ENCODE measurements at places on chromosomes 1 and 21. TPM values are rescaled to one million over a fixed set of nuclear protein-coding genes. Genes with fewer than 3 reads are reported as not detected.

- DNase-seq = peak; percentile 83
Measured at GRCh38 chr1:10065344-10065685, 32.6 kb downstream of the UBE4B start.

Gene PTBP2
- 5.9 TPM for total RNA-seq

DNA sequence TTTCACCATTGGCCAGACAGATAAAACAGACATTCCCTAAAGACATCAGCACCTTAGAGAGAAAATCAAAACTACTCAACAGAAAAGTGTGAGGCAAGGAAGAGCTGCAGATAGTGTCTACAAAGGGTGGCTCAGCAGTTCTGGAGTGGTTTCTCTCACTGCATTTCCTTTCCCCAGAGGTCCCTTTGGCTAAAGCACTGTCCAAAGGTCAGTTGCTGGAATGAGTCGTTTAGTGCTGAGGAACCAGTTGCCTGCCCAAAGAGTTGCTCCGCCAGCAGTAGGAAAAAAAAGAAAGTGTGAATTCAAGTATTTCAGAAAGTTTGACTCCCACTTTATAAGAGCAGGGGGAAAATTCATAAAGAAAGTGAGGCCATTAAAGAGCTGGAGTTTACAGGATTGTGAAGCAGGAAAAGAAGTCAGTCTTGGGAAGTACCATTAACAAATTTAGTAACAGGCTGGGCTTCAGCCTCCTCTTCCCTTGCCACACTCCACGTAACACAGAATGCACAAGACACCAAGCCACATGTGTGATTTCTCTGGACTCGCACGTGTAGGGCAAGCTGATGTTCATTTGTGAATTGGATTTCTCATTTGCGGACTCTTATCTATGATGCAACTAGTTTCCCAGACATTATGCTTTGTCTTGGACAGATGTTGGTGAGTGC lies 122.2 kb downstream of the RUNX1 start:
- no peak for DNase-seq

GRCh38 chr1:53869454-53870117 lies 20.0 kb downstream of the YIPF1 start:
- no peak for DNase-seq

DNA sequence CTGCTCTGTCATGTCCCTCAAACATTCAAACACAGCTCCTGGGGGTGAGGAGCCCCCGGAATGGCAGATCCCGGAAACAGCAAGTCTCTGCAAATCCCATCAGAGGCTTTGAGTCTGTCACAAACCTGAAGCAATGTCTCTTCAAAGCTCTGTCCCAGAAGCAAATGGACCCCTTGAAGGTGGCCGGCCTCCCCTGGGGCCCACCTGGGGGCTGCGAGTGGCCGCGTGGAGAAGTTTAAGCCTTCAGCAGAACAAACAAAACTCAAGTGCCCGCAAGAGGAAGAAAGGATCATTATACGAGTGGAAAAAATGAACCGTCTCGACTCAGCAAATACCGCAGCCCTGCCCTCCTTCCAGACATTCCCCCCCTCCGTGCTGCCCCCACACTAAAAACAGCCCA lies 53.3 kb downstream of the PRDM16 start:
- no peak for DNase-seq

DNA sequence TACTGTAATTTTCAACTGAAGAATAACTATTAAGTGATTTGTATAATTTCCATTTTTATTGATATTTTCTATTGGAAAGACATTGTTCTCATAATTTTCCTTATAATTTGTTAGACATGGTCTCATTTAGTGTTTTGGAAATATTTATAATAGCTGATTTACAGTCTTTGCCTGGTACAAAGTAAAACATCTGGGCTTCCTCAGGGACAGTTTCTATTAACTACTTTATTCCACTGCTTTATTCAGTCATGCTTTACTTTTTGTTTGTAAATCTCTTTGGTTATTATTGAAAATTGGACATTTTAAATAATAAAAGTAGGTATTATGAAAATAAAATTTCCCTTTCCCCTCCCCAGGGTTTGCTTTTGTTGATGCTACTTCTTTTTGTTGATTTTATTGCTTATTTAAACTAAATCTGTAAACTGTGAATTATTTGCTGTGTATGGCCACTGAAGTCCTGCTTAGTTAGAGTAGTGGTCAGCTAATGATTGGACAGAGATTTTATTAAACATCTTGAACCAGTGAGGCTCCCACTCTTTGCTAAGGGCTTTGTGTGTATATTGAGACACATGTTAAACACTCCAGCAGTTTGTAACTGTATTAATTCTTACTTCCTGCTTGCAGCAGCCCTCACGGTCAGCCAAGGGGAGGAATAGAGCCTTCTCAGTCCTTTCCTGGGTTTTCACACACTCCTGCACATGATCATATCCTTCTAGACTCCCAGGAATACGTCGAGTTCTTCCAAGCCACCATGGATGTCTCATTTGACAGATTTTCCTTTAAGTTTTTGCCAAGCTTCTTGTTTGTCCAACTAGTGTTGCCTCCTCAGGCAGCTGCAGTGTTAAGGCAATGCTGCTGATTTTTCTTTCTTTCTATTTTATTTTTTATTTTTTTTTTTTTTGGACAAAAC lies 994.6 kb upstream of the PRMT6 start:
- DNase-seq = no peak

Gene CACYBP
- total RNA-seq = 27.8 TPM

Gene TGFB2
- total RNA-seq = 0.20 TPM

Gene GCSAML
- total RNA-seq = not detected

GRCh38 chr1:246677842-246678241 lies 46.4 kb upstream of the SCCPDH start:
- no peak for DNase-seq

GRCh38 chr1:17577907-17578297 lies 38.4 kb downstream of the ARHGEF10L start:
- no peak for DNase-seq

GRCh38 chr1:234292011-234292410 lies 81.2 kb upstream of the COA6 start:
- DNase-seq = no peak

Gene C8A
- total RNA-seq = 302 TPM

Gene KIF14
- 0.10 TPM for total RNA-seq

DNA sequence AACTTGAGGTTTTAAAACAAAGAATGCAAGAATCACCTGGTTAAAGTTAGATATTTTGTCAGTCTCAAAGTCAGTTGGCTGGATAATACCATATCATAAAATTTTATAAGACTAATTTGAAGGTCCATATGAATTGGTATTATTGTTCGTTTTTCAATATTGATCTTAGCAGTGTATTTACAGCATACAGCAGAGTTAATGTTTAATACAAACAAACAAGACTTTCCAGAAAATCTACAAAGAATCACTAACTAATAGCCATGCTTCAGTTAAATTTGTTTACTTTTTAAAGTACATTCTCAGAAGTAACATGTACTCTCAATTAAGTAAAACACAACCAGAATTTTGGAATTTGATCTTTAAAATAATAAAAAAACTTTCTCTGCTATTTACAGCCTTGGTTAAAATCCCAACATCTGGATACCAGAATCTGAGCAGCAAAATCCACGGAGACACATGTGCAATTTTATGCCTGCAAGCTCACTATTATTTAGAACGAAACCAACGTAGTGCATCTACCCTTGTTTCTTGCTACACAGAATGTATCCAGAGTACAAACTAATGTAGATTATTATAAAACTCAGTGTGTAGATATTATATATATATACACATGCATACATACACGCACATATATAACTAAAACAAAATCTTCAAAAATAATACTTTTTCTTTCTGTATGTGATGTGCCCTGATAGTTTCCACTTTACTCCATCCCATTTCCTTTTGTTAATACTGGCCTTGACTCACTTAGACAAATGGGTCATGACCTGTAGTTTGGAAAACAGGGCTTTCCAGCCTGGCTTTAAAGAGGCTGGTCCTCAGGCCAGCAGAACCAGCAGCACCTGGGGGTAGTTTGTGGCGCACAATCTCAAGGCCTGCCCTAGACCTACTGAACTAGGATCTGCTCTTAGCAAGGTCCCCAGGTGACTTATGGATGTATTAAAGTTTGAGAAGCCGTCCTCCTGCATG lies 63.6 kb upstream of the ERG start:
- no peak for DNase-seq

DNA sequence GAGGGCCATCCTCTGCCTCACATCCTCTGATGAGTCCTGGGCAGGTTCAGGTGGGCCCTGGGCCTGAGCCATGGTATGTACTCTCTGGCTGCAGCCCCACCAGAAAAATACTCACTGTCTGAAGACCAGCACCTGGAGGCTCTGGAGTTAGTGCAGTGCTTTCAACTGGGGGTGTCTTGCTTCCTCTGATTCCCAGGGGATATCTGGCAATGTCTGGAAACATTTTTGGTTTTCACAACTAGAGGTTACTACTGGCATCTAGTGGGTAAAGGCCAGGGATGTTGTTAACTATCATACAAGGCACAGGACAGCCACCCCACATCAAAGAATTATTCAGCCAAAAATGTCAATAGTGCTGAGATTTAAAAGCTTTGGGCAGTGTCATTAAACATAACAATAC lies 152.7 kb downstream of the HIVEP3 start:
- no peak for DNase-seq

Gene APCS
- 1,727 TPM for total RNA-seq

DNA sequence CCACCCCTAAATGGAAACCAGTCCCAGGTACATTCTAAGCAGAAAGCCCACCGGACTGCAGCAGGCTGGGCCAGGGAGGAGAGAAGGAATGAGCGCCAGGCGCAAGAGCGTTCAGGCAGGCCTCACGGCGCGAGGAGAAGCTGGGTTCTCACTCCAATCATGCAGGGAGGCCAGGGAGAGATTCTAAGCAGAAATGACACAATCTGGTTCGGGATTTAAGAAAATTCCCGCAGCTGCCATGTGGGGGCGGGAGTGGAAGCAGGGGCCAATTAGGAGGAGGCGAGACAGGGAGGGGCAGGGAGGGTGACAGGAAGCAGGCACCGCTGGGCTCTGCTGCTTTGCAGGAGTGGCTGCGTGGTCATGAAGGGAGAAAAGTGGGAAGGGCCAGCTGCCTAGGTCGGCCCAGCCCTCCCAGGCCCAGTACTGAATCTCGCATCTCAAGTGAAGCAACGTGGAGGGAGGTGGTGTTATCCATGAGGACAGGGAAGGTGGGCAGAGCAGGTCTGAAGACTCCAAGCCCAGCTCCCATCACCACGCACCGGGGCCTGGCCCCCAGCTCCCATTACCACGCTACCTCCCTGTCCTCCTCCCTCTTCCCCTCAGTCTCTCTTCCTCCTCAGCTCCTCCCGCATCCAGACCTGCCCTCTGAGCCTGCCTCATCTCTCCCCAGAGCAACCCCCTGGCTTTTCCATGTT lies 11.8 kb downstream of the NPHP4 start:
- DNase-seq = no peak

Gene TMEM240
- 0.98 TPM for total RNA-seq

Gene CRNN
- total RNA-seq = not detected

Gene SPRR3
- not detected for total RNA-seq

DNA sequence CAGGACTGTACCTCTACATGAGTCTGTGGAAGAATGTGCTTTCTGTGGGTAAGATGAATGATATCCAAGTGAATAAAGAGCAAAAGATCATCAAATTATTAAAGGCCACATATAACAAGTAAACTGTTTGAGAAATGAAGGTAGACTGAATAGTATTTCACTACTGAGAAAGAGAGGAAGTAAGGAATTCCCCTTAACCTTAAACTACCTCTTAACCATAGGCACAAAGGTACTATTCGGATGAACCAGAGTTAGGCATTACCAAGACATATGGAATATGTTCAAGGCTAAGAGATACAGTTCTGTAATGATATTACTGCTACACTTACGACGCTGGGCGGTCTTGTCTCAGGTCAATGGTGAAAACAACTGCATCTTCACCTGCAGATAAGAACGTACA lies 25.5 kb downstream of the DCAF8 start:
- no peak for DNase-seq

Gene SIPA1L2
- total RNA-seq = 3.0 TPM

DNA sequence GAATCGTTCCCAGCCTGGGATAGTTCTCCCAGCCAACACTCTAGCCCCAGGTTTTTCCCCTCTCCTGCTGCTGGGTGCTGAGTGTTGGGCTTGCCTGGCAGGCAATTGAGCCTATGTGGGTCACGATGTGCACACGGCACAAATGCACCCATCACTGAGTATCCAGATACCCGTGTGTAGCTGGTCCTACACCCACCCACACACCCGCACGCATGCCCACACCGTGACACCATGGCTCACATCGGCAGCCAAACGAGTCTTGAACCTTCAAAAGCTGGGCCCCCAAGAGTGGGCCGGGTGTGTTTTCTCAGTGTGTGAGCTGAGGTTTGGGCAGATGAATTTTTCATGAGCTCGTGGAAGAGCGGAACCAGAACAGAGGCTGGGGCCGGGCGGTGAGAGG lies 188.5 kb downstream of the GRIK3 start:
- no peak for DNase-seq

DNA sequence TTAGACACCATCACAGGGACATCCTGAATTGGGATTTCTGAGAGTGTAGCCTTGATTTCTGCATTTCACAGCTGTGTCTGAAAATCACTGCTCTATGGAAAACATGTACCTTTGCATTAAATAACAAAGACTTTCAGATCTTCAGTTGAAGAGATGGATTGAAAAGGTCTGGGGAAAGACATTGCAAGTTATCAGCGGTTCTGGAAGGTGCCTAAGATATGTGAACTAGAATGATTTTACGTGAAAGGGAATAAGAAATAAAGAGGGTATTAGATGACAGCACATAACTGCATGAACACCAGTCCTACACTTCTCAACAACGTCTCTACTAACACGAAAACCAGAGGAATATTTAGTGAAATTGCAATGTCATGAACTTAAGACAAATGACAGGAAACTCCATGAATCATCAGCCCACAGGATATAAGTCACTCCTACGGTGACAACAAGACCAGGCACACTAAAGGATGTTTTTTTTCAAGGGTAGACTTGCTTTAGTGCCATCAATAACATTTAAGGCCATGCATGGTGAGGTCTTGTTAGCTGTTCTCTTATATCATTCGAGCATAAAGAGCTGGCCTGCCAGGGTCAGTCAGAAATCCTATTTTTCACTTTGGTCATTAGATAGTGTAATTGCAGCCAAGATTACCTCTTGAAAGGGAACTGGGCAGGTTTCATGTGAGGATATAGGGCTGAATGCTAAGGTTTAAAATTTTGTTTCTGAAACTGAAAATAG lies 283.1 kb downstream of the GRIK1 start:
- DNase-seq = no peak

DNA sequence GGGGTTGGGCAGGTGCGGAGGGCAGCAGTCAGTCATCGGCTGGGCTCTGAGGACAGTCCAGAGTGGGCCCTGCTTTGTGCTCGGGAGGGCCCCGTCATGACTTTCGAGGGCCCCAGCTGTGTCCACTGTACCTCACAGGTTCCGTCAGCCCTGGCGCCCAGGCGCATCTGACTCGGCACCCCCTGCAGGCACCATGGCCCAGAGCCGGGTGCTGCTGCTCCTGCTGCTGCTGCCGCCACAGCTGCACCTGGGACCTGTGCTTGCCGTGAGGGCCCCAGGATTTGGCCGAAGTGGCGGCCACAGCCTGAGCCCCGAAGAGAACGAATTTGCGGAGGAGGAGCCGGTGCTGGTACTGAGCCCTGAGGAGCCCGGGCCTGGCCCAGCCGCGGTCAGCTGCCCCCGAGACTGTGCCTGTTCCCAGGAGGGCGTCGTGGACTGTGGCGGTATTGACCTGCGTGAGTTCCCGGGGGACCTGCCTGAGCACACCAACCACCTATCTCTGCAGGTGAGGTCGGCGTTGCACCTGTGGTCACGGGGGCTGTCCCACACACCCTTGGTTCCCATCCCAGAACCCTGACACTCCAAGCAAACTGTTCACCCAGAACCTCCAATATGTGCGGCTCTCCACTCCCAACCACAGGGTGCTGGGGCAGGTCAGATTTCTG lies 7.8 kb downstream of the PODN start:
- peak; percentile 36 for DNase-seq

- no peak for DNase-seq
Measured at GRCh38 chr1:222691016-222691415, 21.3 kb downstream of the AIDA start.

Gene OR6Y1
- not detected for total RNA-seq

GRCh38 chr1:60287536-60287935 lies 214.0 kb upstream of the C1orf87 start:
- DNase-seq = no peak
